ENCODE measurements at places on chromosomes 5 and 9.
A peak's percentile ranks its signal among the peaks of the same experiment; 100 is the strongest.

DNA sequence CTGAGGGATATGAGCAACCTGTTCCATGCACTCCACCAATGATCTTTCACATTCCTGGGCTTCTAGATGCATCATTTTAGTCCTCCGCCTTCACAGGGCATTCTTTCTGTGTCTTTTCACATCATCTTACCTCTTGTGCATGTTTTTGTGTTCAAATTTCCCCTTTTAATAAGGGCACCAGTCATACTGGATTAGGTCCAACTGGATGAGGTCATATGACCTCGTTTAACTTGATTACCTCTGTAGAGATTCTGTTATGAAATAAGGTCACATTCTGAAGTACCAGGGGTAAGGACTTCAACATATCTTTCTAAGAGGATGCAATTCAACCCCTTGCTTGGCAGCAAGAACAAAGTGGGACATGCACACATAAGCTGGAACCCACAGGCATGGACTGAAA, 335.3 kb upstream of the TLE4 start:
- DNase-seq, result no peak

DNA sequence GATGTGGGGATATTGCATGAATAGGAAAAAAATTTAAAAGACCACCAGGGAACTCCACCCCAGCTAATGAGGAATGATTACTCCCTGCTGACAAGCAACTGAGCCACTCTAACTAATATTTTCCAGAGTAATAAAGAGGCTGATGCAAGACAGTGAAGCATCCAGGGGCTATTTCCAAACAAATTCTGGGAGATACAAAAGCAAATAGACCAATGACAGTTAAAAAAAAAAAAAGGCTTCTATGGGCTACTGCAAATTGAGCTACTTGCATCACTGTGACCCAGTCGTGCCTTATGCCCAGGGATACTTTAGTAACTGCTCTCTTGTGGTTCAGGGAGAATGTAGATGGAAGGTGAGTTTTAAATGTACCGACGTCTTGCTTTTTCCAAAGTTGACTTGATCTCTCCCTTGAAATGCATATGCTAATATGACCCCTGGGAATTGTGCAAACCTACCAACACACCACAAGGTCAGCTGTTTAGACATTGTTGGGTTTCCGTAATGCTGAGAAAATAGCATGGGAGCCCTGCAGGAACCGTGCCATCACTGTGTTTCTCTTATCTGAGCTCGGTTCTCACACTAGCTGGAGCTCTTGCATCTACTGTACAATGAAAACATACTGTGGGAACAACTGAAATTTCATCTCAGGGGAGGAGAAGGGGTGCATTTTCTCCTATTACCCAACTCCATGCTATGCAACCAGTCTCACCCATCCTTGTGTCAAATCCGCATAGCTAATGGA, 250.6 kb upstream of the MAP3K1 start:
- DNase-seq, result no peak

- DNase-seq, result no peak
These were observed 221.4 kb upstream of the TRIM32 start for GRCh38 chr9:116465576-116466270.

DNA sequence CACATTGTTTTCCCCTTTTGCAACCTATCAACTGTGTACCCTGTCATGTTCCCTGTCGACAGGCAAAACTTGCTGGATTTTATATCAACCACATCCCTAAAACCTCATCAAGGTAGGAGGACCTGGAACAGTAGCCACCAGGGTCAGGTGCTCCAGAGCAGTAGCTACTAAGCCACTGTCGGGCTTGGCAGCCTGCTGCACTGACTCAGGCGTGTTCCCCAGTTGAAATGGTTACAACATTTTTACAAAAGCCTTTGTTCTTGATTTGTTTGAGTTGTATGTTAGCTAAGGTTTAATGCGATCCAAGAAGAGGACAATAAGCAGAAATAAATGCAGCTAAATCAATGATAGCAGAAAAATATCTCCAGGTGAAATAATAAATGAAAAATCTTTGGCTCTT, 407.4 kb upstream of the TLE4 start:
- DNase-seq, result no peak

DNA sequence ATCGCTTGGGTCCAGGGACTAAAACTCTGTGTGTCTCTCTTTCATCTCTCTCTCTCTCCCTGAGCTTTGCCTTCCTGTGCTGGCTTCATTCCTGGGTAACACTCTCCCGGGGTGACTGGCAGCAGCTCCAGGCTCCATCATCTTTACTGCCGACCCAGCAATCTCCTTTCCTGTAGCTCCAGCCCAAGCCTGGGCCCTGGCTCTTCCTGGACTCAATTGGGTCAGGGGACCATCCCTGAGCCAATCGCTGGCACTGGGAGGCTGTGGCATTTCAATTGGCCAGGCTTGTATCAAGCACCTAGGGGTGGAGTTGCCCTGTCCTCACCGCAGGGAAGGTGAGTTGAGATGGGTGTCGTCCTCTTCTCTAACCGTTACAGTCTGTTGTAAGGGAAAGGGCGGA, 31.9 kb downstream of the FAM240B start:
- no peak for DNase-seq

GRCh38 chr9:116002624-116003023, 151.0 kb upstream of the PAPPA start:
- no peak for DNase-seq

- DNase-seq, result peak; percentile 6
These were observed 39.3 kb upstream of the RAD23B start for GRCh38 chr9:107243742-107244141.

GRCh38 chr5:59107692-59108091, 524.8 kb downstream of the RAB3C start:
- no peak for DNase-seq

DNA sequence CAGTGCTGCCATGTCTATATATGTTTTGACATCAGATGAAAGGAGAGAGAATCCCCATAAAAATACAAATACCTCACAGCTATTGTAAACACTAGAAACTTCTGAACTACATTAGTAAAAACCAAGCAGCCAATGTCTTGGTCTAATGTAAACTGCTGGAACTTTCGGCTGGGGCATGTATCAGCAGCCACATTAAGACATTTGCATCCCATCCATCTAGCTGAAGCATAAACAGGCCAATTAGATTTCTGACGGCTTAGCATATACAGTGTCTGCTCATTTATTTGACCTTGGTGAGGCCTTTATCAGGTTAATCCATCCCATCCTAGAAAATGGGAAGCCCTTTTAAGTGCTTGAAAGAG, 65.7 kb downstream of the PTCH1 start:
- no peak for DNase-seq

- DNase-seq, result no peak
These were observed 500.9 kb downstream of the DIRAS2 start for GRCh38 chr9:90141723-90142122.

GRCh38 chr5:28226407-28226806, 1188.0 kb upstream of the CDH9 start:
- no peak for DNase-seq

DNA sequence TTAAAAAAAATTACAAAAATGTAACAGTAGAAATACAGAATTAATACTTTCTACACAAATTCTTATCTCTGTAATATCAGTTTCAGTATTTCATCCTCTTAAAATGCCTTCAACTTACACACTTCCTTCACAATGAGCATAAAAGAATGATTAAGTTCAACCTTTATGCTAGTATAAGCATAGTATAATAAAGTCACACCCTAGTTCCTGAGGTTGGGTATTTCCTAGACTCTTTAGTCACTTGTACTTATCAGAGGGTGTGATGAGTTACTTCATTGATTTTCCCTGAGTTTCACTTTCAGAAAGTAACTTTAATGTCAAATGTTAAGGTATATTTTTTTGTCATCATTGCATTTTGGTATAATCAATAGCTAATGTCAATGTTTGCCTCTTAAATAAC, 302.4 kb downstream of the PDE4D start:
- no peak for DNase-seq

GRCh38 chr9:120837921-120838320, 4.8 kb downstream of the PSMD5 start:
- no peak for DNase-seq

GRCh38 chr9:136201609-136202453, 3.1 kb downstream of the LHX3 start:
- DNase-seq, result no peak

DNA sequence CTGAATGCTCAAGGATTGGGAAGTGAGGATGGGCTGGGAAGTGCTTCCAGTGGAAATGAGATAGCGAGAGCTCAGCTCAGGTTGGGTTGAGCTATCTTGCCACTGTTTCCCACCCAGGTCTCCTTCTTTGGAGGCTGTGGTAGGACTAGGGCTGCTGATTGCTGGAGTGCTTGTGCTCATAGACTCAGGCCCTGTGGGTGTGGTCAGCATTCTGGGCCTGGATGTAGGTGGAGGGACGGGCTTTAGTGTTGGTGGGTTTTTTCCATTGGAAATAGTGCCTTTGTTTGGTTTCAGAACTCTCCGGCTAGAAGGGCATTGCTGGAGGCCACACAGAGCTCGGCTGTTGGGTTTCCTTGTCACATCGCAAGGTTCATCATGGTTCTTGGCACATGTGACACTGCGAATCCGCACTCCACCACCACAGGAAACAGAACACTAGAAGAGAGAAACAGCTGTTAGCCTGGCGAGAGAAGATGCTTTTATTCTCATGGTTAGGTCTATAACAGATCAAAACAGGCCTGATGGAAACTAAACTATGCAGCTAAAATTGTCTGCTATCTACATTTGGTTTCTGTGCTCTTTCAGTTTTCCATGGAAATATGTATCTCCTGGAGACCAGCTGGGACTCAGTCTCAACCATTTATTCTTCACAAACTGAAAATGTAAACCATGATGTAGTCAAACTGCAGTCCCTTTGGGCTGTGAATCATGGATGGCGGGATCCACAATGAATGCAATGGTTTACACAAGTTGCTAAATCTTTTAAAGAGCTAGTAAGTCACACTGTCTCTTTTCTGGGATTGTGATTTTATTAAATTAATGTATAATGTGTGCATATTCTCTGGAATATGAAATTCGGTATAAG, 136.2 kb downstream of the TARS1 start:
- DNase-seq, result no peak

GRCh38 chr5:118777189-118777736, 211.1 kb downstream of the DTWD2 start:
- DNase-seq, result no peak

DNA sequence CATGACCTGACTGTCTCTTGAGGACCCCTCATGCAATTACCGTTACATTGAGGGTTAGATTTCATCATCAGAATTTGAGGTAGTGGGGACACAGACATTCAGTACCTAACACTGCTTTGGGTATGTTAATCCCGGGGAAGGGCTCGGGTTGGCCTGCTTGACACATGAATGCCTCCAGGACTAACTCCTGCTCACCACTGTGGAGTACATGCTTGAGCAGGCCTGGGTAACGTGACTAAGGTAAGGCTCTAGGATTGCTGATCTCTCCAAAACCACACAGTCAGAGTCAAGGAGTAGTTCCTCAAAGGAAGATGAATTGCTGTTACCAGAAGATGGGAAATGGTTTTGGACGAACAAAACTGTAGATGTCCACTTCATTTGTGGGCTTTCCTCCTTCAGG, 376.3 kb upstream of the ZNF462 start:
- no peak for DNase-seq

GRCh38 chr5:39447968-39448367, 23.2 kb upstream of the DAB2 start:
- DNase-seq, result no peak

Measured in stimulated activated CD8-positive, alpha-beta memory T cell treated with anti-CD3 and anti-CD28 coated beads, Interleukin-4, amount 100 ng/mL, for 1 hour (primary cell).